CD4-positive, alpha-beta T cell treated with Interleukin-4 for 1 hour (primary cell): ENCODE measurements at places on chromosomes 4 and X.
A peak's percentile ranks its signal among the peaks of the same experiment; 100 is the strongest.

- no peak for DNase-seq
Measured at GRCh38 chr4:76606645-76607265, 171.7 kb downstream of the SHROOM3 start.

DNA sequence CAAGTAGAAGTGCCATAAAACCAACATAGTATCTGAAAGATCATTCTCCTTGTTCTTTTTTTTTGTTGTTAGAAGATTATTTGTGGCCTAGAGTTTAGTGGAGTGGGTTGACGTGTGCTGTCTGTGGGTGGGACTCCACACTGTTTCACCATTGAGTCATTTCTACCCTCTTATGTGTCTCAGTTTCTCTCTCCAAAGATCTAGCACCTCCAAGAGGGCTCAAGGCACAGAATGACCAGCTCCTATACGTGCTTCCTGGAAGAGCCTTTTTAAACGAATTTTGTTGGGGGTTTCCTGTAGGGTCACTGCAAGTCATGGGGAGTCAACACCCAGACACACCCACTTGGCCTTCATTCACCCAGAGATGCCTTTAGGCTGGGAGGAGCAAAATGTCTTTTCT lies 150.1 kb downstream of the KLF8 start:
- no peak for DNase-seq

- DNase-seq = no peak
Measured at GRCh38 chr4:177117256-177117655, 192.4 kb upstream of the NEIL3 start.

DNA sequence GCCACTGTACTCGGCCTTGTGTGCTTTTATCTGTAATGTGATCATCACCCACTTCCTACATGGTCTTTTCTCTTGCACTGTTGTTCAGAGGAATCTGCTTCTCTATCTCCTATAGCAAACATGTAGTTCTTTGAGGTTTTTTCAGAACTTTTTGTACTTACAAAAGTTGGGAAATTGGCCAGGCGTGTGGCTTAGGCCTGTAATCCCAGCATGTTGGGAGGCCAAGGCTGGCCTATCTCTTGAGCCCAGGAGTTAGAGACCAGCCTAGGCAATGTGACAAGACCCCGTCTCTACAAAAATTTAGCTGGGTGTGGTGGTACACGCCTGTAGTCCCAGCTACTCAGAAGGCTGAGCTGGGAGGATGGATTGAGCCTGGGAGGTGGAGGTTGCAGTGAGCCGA lies 30.4 kb downstream of the TAF1 start:
- DNase-seq = no peak

- no peak for DNase-seq
Measured at GRCh38 chrX:49184294-49185281, 1.6 kb downstream of the PRICKLE3 start.

GRCh38 chrX:135974279-135974856 lies 580 bp upstream of the MMGT1 start:
- DNase-seq = peak; percentile 79

GRCh38 chr4:164358400-164358799 lies 395.5 kb upstream of the SMIM31 start:
- no peak for DNase-seq

DNA sequence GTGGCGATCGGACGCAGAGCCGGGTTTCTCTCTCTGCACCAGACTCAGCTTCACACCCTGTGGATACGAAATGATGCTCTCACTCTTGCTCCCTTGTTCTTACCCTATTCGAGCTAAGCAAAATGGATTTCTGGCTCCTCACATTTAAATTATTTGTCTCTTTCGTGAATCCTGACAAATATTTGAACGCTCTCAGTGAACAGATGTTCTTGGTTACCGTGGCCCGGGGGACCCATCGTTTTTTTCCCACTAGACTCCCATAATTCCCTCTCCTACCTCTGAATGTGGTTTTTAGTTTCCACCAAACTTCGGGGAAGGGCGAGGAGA lies 630 bp downstream of the SMARCA5 start:
- no peak for DNase-seq

DNA sequence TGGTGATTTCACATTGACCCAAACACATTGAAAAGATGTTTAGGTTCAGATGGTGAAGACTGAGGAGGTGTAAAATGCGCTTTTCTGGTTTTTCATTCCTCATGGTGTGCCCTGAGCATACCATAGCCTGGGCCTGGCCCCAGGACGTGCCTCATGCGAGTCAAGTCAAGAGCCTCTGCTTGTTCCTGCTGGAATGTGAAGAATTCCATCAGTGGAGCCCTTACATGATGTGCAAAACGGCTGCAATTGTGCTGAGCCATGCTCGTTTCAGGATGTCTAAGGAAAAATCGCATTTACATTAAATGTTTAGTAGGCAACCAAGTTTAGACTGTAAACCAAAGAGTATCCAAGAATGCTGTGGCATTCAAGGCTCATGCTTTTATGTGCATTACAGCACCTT lies 34.9 kb downstream of the GYG2 start:
- DNase-seq = no peak

GRCh38 chr4:147884536-147884935 lies 152.6 kb downstream of the ARHGAP10 start:
- DNase-seq = no peak

- DNase-seq = no peak
Measured at GRCh38 chr4:88791274-88791673, 93.6 kb upstream of the NAP1L5 start.

DNA sequence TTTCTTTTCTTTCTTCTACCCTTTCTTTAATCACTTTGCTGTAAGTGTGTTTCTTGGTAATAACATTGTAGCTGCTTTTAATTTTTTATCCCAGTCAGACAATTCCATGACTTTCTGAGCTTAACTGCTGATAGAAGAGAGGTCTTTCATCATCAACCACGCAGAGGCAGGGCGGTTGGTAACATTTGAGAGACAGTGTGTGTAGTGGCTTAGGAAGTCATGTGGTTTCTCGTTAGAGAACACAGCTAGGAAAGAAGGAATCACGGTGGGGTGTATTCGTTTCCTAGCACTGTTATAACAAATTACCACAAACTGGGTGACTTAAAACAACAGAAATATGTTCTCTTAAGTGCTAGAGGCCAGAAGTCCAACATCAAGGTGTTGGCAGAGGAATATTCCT lies 11.5 kb downstream of the PRPS2 start:
- DNase-seq = no peak

- DNase-seq = peak; percentile 15
Measured at GRCh38 chr4:24473309-24473721, 111.0 kb downstream of the DHX15 start.

- DNase-seq = no peak
Measured at GRCh38 chrX:69543572-69543971, 39.4 kb downstream of the NALF2 start.

DNA sequence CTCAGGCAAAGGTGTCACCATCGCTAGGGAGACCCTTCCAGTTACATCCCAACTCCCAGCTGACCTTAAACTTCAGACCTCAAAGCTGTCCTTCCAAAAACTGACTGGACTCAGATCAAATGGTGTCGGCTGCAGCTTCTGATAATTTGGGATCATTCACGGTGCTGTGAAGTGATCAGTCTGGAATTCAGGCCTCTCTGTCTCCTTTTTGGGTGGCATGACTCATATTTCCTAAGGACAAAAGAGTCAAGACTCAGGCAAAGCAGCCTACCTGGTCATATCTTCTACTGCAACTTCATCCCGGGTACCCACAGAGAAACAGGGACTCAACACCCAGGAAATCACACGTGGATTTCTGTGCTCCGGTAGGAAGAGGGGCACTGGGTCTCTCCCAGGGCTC lies 87.6 kb downstream of the SORCS2 start:
- no peak for DNase-seq

- DNase-seq = no peak
Measured at GRCh38 chrX:41827886-41828285, 95.5 kb downstream of the CASK start.

DNA sequence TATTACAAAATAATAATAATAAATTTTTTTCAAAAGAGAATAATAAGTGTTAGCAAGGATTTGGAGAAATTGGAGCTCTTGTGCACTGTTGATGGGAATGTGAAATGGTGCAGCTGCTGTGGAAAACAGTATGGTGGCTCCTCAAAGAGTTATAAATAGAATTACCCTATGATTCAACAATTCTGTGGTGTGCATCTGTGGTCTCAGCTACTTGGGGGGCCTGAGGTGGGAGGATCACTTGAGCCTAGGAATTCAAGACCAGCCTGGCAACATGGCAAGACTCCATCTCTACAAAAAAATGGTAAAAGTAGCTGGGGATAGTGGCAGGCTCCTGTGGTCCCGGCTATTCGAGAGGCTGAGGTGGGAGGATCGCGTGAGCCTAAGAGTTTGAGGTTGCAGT lies 19.6 kb downstream of the MND1 start:
- no peak for DNase-seq

DNA sequence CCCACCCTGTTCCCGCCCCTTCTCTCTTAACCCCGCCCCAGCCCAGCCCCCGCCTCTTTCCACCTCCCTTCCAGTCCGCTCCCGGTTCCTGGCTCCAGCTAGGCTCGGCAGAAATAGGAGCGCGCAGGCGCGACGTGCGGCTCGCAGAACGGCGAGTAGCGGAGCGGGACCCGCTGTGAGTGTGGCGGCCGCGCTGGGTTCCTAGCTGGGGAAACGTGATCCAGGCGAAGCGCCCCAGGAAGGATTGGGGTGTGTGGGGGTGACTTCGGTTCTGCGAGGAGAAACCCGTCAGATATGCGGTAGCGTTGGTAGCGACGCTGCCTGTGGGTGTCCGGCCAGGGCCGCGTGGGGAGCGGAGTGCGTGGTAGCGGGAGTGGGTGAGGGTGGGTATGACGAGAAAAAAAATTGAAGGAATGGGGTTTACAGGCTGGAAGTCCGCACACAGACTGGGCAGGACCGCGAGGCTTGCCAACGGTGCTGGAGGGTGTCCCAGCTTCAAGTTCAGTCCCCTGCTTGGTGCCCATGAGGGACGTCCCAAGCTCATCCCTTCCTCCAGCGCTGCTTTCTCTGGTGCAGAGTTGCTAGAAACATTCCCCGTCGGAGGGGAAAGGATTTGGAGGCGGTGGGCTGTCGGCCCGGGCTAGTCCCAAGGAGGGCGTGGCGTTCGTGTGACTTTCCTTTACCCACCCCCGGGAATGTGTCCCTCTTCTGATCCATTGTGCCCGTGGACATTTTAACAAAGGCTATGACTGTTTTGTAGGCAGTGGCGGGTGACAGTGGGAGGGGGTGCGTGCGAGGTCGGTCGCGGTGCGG lies at the start of gene PRRG1:
Gene PRRG1, plus strand, starts transcription at position 144 of the 813 bp plus-strand sequence. CDS start 56,886 bp downstream, outside the sequence.
- no peak for DNase-seq

GRCh38 chrX:93454509-93454908 lies 218.9 kb downstream of the NAP1L3 start:
- DNase-seq = no peak

DNA sequence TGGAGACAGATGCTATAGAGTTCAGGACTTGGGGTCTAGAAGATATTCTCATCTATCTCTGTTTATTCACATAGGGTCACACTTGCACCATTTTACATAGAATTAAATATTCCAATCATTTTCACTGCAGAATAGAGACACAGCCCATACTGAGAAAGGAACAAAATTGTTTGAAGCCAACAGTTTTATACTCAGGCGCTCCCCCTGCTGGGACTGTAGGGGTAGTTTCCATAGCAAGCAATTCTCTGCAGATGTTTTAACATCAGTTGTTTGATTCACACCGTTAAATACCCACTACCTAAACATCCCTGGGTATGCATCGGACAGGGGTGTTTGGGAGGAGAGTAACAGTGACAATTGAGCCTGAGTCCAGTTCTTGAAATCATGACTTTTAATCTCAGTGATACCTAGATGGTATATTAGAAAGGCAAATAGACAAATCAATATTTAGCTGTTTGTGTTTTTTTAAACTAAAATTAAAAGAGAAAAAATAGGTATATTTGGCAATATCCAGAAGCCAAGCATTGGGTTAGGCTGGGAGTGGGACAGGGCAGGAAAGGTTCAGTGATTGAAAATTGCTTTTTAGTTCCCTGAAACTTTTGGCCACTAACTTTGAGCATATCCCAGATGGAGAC lies 33.8 kb downstream of the LONRF3 start:
- no peak for DNase-seq

GRCh38 chr4:42446823-42447222 lies 49.5 kb downstream of the SHISA3 start:
- DNase-seq = no peak

- no peak for DNase-seq
Measured at GRCh38 chr4:184053434-184053833, 148.3 kb downstream of the STOX2 start.

DNA sequence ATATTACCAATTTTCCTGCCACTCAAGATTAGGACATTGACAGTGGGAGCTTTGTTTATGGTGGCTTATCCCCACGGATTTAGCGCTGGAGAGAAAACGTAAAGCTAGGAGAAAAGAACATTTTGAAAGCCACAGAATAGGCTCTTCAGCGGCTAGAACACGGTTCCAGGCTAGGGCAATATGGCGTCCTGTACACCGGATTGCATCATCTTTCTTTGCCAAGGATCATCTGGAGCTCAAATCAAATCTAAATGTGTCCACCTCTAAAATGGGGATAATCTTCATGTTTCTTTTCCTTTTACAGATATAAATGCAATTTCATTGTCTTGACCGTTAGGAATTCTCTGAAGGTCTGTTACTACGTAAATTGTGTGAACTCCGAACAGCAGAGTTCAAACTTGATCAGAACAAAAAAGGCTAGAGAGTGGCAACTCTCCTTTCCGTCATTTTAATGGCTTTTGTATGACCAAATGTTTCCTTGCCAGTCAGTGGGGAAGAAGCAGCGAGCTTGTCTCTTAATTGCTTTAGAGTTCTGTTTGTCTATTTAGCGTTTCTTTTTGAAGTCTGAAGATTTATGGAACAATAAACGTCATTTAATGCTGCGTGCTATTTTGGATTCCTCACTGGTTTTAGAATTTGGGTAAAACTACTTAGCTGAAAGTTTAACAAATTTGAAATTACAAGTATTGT lies 2.6 kb upstream of the WWC2 start:
- DNase-seq = no peak

DNA sequence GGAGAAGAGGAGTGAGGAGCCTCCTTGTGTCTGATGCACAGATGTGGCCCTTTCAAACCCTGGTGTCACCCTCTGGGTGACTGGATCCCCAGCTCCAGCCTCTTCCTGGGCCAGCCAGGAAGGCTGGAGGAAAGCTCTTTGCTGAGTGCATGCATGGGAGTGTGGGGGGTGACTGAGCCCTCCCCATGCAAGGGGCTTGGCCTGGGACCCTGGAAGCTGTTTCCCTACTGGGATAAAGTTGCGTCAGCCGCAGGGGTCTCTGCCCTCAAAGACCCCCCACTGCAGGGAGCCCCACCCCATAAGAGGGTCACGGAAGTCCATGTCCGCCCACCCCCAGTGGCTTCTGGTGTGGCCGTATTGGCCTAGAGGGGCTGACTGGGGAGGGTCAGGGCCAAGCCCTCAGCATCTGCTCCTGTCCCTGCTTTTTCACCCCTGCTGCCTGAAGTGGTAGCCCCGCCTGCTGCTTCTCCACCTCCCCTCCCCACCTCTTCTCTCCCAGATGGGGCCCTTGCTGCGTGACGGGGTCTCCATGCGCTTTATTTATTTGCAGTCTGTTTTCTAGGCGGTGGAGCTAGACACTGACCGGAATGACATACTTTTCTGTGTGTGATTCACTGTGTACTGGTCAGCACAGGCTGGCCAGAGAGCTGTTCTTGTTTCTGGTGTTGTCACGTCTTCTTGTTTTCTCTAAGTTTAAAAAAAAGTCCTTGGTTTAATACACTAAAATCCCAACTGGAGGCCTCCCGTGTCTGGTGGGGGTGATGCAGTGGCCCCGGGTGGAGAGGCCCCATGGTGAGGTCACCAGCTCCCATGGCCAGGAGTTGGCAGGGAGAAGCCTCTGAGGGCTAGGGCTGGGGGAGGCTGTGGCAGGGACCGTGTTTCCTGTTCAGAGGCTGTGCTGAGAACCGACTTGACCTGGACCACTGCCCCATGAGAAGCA lies 3.6 kb downstream of the SMIM10L2A start:
- DNase-seq = no peak

- DNase-seq = no peak
Measured at GRCh38 chr4:81790477-81790876, 318.8 kb upstream of the RASGEF1B start.
